H1 (cell line): ENCODE measurements at places on chromosomes 12 and 14.
A peak's percentile ranks its signal among the peaks of the same experiment; 100 is the strongest.

DNA sequence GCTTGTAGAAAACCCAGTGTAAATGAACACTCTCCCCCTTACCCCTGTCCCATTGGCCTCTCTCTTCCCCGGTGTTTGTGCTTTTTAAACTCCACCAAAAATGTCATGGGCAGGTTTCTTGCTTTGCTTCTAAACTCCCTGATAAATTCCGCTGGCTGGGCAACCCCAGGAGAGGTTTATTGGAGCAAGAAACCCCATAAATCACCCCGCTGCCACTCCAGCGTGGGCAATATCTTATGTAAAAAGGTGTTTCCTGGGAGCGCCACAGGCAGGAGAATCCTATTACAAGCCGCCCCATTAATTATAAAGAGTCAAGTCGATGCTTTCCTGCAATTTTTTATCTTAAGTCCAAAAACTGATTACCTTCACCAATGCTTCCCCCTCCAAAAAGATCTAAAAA lies 22.8 kb downstream of the LHX5 start:
- no peak for DNase-seq

DNA sequence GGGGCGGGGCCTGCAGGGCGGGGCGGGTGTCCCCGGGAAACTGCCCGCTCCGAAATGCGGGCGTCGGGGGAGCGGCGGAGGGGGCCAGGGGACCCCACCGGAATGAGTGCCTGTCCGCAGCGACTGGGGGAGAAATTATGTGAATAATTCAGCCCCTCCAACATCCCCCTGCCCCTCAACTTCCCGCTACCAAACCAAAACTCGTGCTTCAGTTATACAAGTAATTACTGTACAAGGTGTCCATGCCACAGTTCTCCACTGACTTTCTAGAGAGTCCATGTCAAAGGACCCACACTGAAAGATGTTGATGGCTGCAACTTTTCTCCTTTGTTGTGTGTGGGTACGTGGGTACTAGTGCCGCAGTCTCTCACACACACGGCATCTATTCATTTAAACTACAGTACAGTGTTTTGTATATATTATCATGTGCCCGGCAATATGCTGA lies 414 bp upstream of the CDK17 start:
- DNase-seq, result peak; percentile 80

DNA sequence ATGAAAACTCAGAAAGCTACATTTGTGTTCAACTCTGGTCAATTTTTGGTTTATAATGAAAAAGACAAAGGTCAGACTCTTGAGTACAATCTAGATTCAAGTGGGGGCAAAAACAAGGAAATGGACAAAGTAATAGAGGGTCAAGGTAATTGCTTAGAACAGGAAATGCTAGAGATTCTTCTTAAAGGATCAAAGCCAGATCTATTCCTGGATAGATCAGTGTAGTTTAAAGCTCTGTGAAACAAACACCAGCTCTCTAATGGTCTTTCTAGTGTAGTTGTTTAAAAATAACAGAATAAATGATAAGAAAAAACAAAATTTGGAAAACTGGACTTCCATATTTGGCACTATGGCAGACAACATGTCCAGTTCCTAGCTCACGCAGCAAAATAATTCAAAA lies 70.7 kb upstream of the SLC8A3 start:
- no peak for DNase-seq

GRCh38 chr12:121000530-121000929 lies 15.8 kb downstream of the C12orf43 start:
- DNase-seq, result no peak
